NCI-H510A treated with DMSO at 0.1 percent for 48 hours (cell line): ENCODE measurements at places on chromosomes 16 and 17.

DNA sequence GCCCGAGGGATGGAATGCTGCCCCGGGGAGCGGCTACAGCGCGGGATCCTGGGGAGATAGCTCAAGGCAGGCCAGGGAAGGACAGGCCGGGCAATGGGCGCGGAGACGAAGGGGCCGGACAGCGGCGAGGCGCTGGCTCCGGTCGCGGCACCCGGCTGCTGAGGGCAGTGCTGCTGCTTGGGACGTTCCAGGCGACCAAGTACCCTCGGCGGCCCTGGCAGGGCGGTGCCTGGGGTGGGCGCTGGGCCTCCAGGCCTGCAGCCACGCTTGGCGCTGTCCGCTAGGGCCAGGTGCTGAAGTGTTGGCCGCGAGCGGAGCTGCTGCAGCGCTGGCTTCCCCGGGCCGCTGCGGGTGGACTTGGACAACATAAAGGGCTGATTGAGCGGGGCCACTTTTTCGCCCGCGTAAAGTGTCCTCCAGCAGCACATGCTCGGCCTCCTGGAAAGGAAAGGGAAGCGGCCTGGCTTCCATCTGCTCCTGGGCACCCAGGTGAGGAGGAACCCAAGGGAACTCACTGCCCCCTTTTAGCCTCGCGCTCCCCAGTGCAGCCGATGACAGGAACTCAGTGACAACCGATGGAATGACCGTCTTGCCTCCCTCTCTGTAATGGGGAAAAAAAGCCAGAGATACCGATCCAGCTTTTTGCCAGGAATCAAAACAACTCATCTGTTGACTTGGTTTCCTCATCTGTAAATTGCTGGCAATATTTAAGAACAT, 23.7 kb downstream of the CLEC3A start:
- DNase-seq: no peak

DNA sequence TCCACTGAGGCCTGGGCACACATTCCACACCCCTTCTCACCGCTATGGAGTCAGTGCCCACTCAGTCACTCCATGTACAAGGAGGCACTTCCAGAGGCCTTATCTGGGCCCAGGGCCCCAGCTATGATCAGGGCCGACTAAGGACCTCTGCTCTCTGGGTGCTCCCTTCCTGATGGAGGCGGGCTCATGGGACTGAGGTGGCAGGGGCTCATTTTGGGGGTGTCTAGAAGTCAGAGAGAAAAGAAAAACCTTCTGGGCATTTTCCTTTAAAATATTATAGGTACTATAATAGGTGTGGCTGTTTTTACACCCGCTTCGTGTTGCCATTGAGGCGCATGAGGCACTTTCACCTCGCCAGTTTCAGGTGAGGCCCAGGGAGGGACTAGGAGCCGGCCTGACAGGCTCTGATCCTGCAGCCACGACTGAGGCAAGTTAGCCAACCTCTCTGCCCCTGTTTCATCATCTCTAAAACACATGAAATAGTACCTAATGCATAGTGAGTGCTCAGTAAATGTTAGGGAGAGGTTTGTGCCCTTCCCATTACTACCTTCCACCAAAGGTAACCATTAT, 14.4 kb downstream of the B9D1 start:
- no peak for DNase-seq

DNA sequence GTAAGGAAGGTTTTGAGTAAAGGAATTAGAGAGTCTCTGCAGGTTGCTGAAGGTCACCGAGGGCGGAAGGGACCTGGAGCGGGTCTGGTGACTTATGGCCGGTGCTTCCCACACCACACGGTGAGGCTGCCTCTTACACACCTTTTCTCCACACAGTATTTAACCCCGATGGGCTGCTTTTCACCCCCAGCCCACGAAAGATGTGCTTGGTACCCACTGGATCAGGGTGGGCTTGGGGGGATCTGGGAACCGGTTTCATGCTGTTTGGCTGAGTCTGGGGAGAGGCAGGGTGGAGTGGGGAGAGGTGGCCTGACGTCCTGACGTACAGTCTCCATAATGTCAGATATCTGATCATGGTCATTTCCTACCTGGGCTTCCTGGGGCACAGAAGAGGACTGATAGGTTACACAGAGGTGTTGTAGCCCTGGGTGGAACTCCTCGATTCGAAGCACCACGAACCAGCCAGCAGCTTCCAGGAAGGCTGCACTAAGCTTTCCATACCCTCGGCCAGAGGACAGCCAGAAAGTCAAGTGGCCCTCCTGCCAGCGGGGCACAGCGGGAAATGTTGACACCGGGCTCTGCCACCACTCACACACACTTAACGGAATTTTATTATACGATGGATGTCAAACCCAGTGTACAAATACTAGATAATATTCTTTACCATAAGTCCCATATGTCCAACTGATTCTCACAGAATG, 34.0 kb downstream of the OR1D5 start:
- peak; percentile 74 for DNase-seq

GRCh38 chr17:17836818-17837379, at the start of gene SREBF1:
TSS of gene SREBF1 (minus strand) at chr17:17836986. CDS start at chr17:17836817, 169 bp downstream.
- DNase-seq: no peak

DNA sequence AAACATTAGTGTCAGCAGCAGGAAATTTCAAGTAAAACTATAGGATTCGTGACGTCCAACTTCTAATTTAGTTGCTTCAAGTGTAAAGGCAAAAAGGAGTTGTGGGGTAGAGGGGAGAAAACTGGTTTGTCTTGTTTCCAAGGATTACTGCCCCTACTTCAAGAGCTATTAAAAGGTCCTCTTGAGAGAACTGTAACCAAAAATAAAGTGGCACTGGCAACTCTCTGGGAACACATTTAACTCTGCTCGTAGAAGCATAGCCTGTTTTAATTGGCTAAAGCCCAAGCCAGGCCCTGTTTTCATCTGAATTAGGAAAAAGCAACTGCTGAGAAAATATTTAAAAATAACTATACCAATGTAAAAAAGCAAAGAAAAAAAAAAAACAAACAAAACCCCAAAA, 51.8 kb upstream of the AKAP1 start:
- DNase-seq: peak; percentile 99

- no peak for DNase-seq
Observed at GRCh38 chr16:68636818-68637217, 8.3 kb upstream of the CDH3 start.

GRCh38 chr16:72400257-72401083, 228.5 kb upstream of the PMFBP1 start:
- DNase-seq: peak; percentile 27

DNA sequence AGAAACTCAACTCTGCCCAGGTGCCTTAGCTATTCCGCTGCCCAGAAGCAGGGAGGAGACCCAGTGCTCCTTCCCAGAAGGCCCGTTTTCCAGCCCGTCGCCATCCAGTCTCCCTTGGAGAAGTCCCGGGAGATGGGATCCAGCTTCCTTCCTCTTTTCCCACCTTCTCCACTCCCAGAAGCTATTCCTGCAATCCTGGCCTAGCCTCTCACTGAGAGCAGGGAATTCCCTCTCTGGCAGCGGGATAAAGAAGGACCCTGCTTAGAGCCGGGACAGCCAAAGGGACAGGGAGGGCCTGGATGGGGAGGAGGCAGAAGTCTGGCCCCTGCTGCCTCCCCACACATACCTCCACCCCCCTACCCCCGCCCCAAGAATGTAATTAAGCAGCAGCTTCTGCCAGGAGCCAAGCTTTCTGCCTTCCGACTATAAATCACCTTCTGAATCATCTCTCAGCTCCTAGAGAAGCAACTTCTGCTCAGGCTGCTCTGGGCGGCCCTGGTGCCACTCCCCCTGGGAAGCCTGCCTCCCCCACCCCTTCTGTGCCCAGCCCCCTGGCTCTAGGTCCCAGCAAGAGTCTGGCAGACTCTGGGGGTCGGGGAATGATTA, 6.4 kb downstream of the WNT3 start:
- no peak for DNase-seq

DNA sequence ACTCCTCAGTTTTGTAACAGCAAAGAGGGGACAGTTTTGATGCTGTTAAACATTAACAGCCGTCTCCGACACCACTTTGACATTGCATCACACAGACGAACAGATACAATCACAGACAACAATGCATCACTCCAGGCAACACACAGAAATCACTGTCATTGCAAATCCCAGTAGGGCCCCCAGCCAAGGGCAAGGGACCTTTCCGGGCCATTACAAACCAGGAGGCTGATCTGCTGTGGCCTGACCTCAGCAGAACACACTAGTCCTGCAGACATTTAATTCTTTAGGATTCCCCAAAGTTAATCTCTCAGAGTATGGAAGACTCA, 136.2 kb upstream of the RCVRN start:
- DNase-seq: no peak

DNA sequence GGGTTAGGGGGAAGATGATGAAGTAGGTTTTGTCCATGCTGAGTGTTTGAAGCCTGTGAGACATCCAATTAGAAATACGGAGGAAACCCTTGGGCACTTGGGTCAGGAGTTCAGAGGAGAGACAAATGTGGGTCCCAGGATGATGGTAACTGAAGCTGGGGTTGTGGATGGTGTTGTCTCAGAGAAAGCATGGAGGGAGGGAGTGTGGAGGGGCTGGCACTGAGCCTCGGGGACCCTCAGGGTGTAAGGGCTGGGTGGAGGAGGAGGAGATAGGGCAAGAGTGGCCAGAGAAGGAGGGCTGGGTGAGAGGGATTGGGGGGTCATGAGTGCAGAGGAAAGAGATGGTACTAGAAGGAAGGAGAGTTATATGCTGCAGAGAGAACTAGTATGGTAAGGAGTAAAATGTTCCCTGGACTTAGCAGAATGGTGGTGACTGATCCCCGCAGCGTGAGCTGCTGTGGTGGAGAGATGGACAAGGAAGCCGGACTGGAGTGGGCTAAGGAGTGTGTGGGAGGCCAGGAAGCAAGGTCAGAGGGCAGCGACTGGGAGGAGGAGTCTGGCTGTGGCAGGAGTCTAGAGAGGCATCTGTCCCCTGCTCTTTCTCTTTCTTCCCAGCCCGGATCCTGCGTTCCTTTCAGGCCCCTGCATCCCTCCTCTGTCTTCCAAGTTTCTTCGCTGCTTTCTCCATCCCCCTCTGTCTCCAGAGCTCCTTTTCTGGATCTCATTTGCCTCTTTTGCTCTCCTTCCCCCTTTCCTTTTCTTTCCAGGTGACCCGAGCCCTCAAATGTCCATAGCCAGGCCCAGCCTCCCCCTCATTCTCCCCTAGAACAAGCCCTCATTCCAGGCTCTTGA, 3.9 kb upstream of the COL1A1 start:
- no peak for DNase-seq

DNA sequence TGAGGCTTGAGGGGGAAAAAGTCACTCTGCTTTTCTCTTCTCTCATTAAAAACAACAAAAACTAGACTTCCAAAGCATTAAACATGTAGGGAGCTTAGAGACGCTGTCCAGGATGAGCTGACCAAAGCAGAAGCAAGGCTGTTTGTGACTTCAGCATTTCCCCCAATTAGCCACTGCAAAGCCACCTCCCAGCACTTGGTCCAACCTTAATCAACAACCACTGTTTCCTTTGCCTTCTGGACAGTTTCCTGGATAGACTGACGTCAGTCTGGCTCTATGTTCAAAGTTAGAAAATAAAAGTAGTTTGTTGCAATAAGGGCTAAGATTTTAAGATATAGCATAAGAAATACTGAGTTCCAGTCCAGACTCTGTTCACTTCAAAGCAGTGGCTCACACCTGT, 3.1 kb downstream of the TMEM231 start:
- no peak for DNase-seq
